Renal pelvis (tissue), 12 donors: ENCODE measurements at places on chromosomes 3 and 15.
A peak's percentile ranks its signal among the peaks of the same experiment; 100 is the strongest.

DNA sequence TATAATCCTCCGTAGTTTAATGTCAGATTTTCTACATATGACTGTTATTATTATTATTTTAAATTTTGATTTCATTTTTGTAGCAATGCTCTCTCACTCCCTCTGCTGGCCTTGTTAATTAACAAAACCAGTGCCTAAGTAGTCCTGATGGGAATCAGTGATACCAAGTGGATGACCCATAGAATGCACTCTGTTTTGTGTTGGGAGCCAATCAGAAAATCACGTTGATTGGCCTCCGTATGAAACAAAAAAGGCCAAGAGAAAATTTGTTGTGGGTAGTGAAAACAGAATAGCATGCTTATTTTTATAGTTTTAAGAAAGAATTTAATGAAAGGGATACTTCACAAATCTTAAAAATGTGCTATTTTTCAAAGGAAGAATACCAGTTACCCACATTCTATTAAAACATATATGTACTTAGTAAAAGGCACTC lies 34.4 kb upstream of the MEIS2 start:
- DNase-seq: no peak

DNA sequence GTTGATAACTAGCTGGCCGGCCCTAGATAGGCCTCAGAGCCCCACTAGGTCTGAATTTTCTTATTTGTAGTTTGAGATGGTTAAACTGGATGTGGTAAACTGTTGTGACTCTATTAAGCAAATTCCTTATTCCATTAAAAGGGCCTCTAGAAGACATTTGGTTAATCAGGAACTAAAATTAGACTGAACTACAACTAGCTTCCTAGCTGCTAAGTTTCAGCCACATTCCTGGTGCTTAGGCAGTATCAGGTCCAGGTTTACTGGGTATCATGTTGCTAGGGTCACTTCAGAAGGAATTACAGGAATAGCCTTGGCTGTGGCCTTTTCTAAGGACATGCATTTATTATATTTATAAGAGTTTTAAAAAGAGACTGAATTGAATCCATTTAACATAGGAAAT lies 136.3 kb downstream of the PLD1 start:
- DNase-seq: peak; percentile 22

DNA sequence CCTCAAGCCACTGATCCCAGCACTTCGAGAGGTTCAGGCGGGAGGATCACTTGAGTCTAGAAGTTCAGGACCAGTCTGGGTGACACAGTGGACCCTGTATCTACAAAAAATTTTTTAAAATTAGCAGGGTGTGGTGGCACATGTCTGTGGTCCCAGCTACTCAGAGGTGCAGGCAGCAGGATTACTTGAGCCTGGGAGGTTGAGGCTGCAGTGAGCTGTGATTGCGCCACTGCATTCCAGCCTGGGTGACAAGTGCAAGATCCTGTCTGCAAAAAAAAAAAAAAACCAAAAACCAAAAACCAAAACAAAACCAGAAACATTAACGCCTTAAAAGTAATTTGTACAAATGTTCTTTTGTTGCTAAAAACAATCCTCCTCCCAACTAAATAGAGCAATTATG lies 27.9 kb upstream of the SLC12A8 start:
- no peak for DNase-seq

GRCh38 chr3:45546716-45547701 lies 47.5 kb upstream of the LIMD1 start:
- DNase-seq: no peak
